ENCODE measurements at places on chromosomes 4 and X.

- DNase-seq = no peak
These were observed 62.4 kb downstream of the DCHS2 start for GRCh38 chr4:154429176-154429575.

GRCh38 chrX:109350551-109350950, 131.3 kb downstream of the GUCY2F start:
- DNase-seq = no peak

DNA sequence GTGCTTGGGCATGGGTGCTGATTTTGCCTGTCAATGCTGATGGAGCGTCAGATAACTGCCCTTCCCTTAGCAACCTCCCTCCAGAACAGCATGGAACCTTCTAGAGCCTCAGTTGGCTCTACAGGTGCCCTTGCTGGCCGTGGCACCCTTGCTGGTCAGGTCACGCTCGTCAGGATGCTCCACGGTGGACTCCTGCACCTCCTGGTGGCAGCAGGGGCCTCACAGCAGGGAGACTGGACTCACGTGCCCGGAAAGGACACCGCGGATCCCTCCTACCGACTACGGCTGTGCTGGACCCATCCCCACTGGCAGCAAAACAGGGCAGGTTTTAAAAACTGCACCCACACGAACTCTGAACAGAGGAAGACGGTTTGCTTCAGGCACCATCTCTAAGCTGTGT, 82.1 kb upstream of the AFAP1 start:
- DNase-seq = no peak

DNA sequence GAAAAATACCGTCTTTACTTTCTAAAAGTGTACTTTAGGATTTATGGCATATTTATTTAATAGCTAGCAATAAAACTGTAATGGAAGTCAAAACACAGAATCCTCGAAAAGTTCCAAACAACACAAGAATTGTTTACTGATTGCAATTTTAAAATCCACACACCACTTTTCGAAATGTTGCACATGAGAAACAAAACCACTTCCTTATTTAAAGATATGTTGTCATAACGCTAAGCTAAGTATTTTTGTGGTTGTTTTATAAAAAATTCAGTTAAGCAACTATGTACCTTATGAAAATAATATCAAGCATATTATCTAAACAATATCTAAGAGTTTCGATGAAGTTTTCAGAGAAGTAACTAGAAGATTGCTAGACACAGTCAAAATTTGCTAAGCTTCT, 344 bp downstream of the TMPRSS11D start:
- DNase-seq = no peak

- DNase-seq = no peak
These were observed 144.3 kb downstream of the RTL3 start for GRCh38 chrX:78514852-78515251.

DNA sequence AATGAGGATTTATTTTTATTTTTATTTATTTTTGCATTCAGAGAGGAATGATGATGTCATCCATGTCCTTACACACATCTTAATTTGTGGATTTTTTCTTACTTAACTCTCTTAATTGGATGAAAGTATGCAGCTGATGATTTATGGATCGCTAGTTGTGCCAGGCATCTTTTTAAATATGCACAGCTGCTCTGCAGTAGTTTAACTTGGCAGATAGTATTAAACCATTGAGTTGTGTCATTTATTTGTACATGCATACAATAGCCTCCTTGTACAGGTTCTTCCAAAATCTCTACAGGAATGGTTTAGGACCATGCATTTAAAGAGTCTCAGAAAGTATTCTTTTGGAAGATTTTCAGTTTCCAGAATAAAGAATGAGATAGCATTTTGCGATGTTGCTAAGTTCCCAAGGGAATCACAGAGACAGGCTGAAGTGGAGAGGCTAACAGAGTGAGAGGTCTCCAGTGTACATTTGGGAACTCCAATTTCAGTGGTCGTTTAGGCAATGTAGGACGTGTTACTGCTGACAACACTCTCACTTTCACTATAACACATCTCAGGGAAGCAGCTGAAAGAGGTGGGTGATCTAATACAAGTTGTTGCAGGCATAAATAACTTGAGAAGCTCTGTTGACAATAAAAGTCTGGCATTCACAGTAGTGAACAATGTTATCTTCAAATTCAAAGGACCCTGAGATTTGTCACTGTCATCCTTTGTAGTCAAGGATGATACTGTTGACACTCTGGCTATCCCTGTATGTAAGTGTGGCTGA, 49.9 kb upstream of the SCRG1 start:
- DNase-seq = peak; percentile 51

DNA sequence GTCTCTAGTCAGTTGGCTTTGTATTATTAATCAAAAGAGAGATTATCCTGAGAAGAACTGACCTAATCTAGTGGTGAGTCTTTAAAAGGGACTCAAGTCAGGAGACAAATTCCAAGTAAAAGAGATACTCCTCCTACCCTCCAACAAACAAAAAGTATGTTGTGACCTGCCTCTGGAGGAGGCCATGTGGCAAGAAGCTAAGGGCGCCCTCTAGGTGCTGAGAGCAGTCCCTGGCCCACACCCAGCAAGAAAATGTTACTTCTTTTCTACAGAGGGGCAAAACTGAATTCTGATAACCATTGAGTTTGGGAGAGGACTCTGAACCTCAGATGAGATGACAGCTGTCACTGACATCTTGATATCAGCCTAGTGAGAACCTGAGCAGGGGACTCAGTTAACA, 953.6 kb upstream of the AGA start:
- DNase-seq = no peak

GRCh38 chr4:77082886-77083608, 7.3 kb upstream of the CCNI start:
- no peak for DNase-seq
